Esophagus squamous epithelium (tissue), 5 donors: ENCODE measurements at places on chromosomes 4 and X.

GRCh38 chr4:3682236-3683076, 83.7 kb upstream of the ADRA2C start:
- DNase-seq: no peak

GRCh38 chr4:83890816-83891215, 354.9 kb downstream of the GPAT3 start:
- DNase-seq: no peak

DNA sequence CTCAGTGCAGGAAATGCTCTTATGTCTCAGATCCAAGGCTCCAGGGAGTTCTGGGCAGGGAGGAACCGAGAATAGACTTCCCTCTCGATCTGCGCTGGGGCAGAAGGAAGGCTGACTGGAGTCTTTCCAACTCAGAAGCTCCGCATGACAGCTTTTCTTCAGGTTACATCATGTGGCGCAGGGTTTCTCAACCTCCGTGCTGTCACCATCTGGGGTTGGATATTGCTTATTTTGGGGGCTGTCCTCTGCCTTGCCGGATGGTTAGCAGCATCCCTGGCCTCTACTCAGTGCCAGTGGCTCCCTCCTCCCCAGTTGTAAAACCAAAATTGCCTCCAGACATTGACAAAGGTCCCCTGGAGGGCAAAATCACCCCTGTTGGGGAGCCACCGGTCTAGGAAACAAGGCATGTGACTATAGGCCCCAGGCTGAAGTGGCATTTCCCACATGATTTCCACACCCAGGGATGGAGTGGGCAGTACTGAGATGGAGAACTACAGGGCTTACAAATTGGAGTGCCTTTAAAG, 21.4 kb downstream of the REELD1 start:
- DNase-seq: no peak

- DNase-seq: no peak
Observed at GRCh38 chr4:147247579-147247978, 233.3 kb upstream of the EDNRA start.

DNA sequence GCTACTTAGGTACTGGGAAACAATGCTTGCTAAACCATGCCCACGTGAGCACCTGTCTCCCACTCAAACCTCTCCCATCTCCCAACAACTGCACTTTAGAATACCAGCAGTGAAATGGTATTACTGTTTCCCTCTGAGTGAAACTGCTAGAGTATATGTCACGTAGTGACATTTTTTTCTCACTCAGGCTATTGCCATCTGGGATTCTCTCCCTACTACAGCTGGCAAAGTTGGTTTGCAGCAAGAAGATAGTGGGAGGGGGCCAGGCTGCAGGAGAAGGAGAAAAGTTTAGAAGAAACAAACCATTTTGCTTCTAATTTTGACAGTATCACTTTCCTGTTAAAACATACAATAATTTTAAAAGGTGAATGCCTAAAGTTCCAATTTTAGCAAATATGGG, 358.3 kb downstream of the MAPK10 start:
- DNase-seq: no peak

DNA sequence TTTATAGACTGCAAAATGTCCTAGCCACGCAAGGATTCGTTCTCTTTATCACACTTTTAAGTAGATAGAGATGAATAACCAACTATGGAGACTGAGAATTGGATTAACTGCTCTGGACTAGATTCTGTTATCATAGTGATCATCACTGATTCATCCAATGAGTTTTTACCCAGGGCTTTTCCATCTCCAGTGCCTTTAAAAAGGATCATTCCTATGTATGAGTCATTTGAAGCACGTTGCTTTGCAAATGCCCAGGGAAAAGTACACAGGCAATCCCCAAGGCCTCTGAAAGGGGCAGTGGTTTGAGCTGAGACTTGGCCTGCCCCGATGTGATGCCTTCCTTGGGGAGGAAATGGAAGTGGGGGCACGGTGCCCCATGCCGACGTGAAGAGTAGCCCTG, 122.7 kb upstream of the PSAPL1 start:
- DNase-seq: no peak

DNA sequence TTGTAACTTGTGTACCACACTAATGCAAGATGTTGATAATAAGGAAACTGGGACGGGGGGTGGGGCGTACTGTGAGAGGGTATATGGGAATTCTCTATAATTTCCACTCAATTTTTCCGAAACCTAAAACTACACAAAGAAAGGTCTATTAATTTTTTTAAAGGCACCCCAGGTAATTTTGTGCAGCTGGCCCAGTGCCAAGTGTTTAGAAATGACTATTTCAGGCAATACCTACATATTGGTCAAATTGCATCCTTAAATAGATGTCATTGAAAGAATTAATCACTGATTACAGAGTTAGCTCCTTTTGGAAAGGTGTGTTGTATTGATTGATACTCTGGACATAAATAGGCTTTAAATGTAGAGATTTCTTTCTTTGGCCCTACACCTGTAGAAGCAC, 10.1 kb upstream of the MTMR1 start:
- no peak for DNase-seq

GRCh38 chr4:171813526-171814250, 484 bp downstream of the GALNTL6 start:
- DNase-seq: no peak

DNA sequence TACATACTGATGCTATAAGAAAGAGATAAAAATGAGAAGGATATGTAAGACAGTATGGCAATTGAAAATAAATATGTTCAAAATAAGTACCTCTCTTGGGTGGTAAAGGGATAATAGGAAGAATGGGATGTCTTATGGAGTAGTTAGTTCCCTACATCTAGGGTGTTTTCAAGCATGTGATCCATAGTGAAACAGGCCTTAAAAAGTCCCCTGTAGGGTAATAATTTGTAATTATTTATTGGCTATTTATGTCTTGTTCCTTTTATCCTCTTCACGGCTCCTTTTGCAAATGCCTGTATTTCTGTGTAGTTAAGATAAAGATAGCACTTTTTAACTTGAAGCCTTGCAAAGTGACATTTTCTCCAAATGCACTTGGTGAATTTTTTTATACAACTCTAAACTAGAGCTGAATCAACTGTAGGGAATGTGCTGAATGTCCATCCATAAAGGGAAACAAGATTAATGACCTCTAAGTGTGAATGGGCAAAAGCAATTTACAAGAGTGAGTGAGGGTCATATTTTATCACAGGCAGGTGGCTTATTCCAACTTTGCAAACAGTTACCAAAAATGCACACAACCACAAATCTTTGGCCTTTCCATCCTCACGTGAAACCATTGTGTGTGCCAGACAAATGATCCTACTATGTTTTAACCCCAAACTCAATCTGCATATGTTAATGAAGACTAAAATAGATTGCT, 299.0 kb downstream of the KCNIP4 start:
- DNase-seq: no peak

- DNase-seq: no peak
Observed at GRCh38 chrX:3384327-3384726, 37.9 kb upstream of the MXRA5 start.

DNA sequence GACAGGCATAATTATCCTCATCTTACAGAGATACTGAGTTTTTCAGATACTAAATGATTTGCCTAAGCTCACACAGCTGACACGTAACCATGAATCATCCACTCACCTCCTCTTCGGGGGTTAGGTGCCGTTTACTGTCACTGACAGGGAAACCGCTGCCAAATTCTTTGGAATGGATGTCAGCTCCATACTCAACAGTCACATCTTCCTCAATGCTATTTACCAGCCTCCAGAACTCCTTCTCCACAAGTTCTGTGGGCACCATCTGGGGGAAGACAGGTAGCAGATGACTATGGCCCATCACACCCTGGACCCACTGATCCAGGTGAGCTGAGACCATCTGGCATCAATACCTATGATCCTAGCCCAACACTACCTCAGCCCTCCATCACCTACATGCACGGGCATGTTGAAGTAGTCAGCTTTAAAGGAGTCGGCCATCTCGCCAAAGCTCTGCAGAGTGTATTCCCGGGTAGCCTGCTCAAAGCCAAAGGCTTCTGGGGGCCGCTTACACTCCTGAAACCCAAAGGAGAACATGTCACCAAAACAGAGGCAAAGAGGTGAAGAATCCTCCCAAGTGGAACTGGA, 13.5 kb downstream of the KDM5C start:
- DNase-seq: no peak

DNA sequence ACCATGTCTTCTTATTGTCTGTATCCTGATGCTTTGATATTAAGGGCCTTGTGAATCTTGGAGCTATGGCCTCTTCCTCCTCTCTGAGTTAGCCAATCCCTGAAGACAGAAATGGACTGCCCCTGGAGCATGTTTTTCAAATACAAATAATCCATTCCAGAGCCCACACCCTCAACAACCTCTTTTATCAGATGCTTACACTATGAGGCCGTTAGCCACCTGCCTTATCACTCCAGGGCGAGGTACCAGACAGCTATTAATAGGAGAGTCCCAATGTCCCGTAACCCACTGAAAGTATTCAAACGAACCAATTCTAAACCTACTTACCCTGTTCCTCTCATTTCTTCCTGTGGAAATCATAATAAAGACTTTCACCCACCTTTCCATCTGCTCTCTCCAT, 165.0 kb downstream of the ARHGAP24 start:
- DNase-seq: no peak

GRCh38 chr4:182885738-182886077, 31.5 kb downstream of the DCTD start:
- no peak for DNase-seq

GRCh38 chr4:79913581-79913980, 159.4 kb downstream of the ANTXR2 start:
- DNase-seq: no peak

GRCh38 chr4:178970433-178971140, 1528.3 kb upstream of the AGA start:
- DNase-seq: no peak

DNA sequence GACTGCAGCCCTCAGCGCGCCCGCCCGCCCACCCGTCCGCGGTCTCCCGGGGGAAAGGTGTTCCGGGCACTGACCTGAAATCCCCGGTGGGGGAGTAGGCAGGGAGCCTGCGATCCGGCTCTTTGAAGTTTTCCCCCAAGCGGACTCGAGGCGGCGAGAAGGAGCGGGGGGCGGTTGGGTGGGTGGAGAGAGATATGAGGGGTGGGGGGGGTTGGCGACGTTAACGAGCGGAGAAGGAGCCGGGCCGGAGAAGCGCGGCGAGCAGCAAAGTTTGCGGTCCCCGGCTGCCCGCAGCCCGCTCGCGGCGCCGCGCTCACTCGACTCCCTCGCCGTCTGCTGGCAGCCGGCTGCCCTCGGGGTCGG, 636 bp downstream of the BCOR start:
- DNase-seq: no peak

GRCh38 chr4:24570172-24570571, 14.2 kb downstream of the DHX15 start:
- DNase-seq: no peak

GRCh38 chr4:73860181-73860580, 7.1 kb downstream of the PF4V1 start:
- no peak for DNase-seq

- no peak for DNase-seq
Observed at GRCh38 chr4:82458729-82459128, 28.3 kb downstream of the ENOPH1 start.

GRCh38 chrX:6299724-6300123, 71.1 kb upstream of the NLGN4X start:
- DNase-seq: no peak

GRCh38 chr4:60814549-60814948, 385.6 kb upstream of the ADGRL3 start:
- DNase-seq: no peak

DNA sequence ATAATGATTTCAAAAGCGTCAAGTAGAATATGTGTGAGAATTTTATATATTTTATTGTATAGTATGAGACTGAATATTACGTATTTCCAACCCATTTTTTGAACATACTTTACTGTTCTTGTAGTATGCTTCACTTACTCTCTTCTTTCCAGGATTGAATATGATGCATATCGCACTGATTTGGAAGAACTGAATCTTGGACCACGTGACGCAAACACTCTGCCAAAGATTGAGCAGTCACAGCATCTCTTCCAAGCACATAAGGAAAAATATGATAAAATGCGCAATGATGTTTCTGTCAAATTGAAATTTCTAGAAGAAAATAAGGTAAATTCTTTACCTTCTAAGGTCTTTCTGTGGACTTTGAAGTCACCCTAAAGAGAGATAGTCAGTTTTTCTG, 48.1 kb upstream of the FHDC1 start:
- no peak for DNase-seq

DNA sequence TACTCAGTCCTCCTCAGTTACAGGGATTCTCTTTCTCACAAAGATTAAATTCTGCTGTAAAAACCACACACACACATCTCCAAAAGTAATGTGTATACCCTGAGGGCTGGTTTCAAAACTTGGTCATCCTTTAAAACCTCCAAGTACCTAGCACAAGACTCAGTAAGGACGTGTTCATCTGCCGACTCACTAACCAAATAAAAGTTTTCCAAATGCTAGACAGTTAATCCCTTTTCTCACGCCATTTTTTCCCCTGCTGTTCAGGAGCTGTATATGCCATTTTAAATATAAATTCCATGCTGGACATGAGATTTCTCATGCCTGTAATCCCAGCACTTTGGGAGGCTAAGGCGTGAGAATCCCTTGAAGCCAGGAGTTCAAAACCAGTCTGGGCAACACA, 3.9 kb upstream of the SAT1 start:
- DNase-seq: no peak

DNA sequence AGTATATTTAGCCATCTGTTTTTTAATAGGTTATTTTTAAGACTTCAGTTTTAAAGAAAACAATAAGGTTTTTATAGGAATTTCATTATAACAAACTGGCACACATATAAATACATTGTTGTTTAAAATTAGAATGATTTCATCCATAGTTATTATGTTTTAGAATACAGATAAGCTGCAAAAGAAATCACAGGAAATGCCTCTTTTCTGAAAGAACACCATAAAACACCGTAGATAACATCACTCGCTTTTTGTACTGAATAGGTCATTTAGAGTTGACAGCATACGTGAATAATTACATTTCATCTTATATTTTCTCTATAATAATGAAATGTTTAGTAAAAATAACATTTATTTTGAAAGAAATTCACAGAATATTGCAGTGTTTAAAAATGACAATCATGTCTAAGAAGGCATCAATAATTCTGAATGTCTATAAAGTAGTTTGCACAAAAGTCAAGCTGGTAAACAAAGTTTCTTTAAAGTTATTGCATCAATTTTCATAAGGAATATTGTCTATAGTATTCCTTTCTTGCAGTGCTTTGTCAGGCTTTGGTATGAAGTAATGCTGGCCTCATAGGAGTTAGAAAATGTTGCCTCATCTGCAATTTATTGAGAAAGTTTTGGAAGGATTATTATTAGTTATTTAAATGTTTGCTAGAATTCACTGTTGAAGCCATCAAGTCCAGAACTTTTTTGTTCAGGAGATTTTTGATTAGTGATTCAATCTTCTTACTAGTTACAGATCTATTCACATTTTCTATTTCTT, 17.9 kb upstream of the VEGFC start:
- no peak for DNase-seq

DNA sequence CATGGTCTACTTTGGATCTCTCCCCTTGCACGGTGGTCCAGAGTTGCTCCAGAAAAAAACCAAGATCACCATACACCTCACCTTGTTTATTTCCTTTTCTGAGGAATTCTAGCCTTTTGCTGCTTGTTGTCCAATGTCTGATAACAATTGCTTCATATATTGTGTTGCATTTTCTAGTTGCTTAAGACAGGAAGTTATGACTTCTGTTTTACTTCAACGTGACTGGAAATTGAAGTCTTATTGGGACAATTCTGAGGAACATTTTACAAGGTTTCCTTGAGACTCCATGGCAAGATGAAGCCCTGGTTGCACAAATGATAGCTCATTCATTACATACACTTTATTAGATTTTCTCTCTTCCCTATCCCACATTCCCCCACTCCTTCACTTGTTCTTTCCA, 5.2 kb downstream of the CXCL1 start:
- no peak for DNase-seq

GRCh38 chr4:56475917-56476316, 8.5 kb downstream of the SRP72 start:
- DNase-seq: no peak
